RWPE2 (cell line): ENCODE measurements at places on chromosomes 16 and 17.

DNA sequence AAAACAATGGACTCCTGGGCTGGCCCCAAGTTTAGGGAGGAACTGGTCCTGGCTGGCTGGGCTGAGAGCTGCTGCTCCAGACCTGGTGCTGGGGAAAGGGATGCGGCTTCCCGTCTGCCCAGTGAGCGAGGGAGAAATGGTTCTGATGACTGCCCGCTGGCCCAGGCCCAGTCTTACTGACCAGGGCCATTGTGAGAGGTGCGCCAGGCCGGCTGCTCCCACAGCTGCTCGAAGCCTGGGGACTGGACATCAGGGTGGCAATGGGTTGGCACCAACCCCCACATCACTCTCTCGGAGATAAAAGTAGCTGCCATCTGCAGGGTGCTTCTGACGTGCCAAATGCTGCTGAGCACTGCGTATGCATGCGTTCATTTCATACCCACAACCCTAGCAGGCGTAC is 53.2 kb downstream of the IRF8 start:
- no peak overlapping the region for H3K4me3 ChIP-seq
- no peaks in the 10 kb centered on the region for H3K4me1 ChIP-seq
- DNase-seq, result no peak
- no peaks in the 10 kb centered on the region for H3K36me3 ChIP-seq
- H3K27ac ChIP-seq, result no peak overlapping the region
- H3K27me3 ChIP-seq, result peaks cover 14% of the 10 kb centered on the region

GRCh38 chr17:81564778-81565177 is 12.6 kb upstream of the FAAP100 start:
- H3K4me3 ChIP-seq, result no peak overlapping the region
- H3K27me3 ChIP-seq, result no peaks in the 10 kb centered on the region
- H3K36me3 ChIP-seq, result peaks cover 92% of the 10 kb centered on the region
- no peak for DNase-seq
- peaks cover 36% of the 10 kb centered on the region for H3K4me1 ChIP-seq

GRCh38 chr17:68519911-68520310 is 7.7 kb downstream of the PRKAR1A start:
- peaks cover 100% of the 10 kb centered on the region for H3K36me3 ChIP-seq
- H3K27ac ChIP-seq, result no peak overlapping the region
- no peak overlapping the region for H3K4me3 ChIP-seq
- H3K27me3 ChIP-seq, result no peaks in the 10 kb centered on the region
- DNase-seq, result no peak
- H3K4me1 ChIP-seq, result peaks cover 3% of the 10 kb centered on the region

GRCh38 chr17:43697937-43698336 is 36.2 kb upstream of the MEOX1 start:
- H3K27me3 ChIP-seq, result no peaks in the 10 kb centered on the region
- no peaks in the 10 kb centered on the region for H3K4me1 ChIP-seq
- no peak for DNase-seq
- no peaks in the 10 kb centered on the region for H3K36me3 ChIP-seq
- H3K4me3 ChIP-seq, result no peak overlapping the region

DNA sequence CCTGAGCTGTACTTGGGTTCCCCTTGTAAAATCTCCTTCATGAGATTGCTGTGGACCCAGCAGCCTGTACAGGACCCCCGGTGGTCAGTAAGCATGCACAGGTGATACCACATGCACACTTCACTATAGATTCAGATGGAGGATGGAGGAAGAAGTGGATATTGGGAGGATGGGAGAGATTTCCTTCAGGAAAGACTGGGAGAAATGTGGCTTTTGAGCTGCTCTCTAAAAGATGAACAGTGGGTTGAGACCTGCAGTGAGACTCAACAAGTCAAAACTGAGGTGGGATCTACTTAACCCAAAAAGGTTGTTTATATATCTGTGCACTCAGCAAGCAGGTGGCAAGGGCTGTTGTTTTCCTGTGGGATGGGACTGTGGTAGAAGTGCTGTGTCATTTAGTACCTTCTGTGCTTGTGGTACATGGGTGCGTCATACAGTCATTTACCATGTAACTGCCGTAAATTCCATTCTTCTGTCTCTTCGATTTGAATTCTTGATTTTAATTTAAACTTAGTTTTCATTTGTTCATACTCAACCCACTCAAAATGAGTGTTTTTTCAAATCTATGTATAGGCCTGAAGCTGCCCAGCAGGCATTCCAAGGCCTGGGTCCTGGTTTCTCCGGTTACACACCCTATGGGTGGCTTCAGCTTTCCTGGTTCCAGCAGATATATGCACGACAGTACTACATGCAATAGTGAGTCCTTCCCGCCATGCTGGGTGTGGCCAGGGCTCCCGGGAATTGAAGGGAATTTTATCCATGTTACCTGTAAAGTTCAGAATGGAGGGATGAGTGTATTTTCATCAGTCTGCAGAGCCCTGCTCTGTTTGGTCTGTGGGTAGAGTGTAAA is 6.9 kb downstream of the HERPUD1 start:
- no peaks in the 10 kb centered on the region for H3K27me3 ChIP-seq
- H3K36me3 ChIP-seq, result peaks cover 99% of the 10 kb centered on the region
- no peak for DNase-seq
- peaks cover 26% of the 10 kb centered on the region for H3K4me1 ChIP-seq

DNA sequence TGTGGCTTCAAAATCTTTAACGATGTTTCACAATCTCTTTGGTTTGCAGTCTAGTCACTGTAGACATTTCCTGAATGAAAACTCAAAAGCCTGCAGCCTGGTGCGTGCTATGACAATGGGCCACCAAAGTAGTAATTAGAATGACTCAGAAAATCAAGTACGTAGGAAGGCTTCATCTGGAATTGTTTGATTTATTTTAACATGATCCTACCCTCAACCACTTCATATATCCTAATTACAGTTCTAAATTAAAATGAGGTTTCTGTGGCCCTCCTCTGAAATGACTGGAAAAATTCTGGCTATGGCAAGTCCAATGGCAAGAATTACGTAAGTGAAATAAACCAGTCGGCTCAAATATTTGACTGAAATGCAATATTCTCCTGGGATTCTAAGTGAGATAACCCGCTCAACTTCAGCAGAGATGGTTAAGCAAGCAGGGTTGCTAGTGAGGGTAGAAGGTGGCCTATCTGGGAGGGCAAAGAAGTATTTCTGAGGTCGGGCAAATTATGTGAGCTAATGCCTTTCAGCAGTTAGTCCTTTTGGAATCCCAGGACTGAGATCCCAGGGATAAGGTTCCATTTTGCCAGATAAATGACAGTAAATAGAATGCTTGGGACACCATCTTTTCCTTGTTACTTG is 145.6 kb upstream of the MYOCD start:
- DNase-seq, result no peak
- H3K27me3 ChIP-seq, result no peaks in the 10 kb centered on the region
- peaks cover 5% of the 10 kb centered on the region for H3K4me1 ChIP-seq
- H3K27ac ChIP-seq, result no peak overlapping the region
- H3K4me3 ChIP-seq, result no peak overlapping the region

GRCh38 chr17:67280279-67280678 is 35.3 kb upstream of the HELZ start:
- peak overlapping the region; percentile 83 for H3K27ac ChIP-seq
- H3K4me3 ChIP-seq, result no peak overlapping the region
- no peaks in the 10 kb centered on the region for H3K27me3 ChIP-seq

GRCh38 chr17:920190-920589 is 59.4 kb downstream of the NXN start:
- H3K4me3 ChIP-seq, result no peak overlapping the region
- H3K4me1 ChIP-seq, result peaks cover 36% of the 10 kb centered on the region
- no peak for DNase-seq
- peaks cover 24% of the 10 kb centered on the region for H3K36me3 ChIP-seq

DNA sequence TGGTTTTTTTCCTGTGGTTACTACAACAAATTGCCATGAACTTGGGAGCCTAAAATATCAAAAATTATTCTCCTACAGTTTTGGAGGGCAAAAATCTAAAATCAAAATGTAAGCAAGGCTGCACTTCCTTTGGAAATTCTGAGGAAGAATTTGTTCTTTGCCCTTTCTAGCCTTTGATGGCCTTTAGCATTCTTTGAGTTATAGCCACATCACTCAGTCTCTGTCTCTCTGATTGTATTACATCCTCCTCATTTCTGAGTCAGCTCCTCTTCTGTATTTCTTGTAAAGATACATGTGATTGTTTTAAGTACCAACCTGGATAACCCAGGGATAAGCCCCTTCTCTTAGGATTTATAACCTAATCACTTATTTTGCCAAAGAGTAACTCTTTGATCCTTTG is 282.0 kb downstream of the BCAS3 start:
- H3K36me3 ChIP-seq, result no peaks in the 10 kb centered on the region
- no peaks in the 10 kb centered on the region for H3K27me3 ChIP-seq
- no peaks in the 10 kb centered on the region for H3K4me1 ChIP-seq
- H3K27ac ChIP-seq, result no peak overlapping the region

DNA sequence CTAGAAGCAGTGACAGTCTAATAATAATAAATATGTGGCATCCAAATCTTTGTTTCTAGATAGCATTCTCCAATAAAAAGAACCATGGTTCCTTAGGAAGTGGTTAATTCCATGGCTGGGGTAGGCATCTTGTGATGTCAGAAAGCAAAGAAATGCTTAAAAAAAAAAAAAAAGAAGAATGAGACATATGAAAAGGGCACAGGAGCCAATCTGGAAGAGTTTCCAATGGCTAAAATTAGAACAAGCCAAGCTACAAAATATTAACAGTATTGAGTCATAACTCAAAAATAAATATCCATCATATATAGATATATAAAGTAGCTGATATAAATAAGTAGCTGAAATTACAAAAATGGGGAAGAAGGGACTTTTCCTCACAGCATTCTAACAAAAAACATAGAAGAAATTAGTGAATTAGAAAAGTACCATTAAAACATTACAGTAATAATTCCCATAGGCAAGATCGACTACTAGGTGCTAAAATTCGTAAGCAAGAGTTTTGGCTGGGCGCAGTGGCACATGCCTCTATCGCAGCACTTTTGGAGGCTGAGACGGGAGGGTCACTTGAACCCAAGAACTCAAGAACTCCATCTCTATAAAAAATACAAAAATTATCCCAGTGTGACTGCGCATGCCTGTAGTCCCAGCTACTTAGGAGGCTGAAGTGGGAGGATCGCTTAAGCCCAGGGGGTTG is 111.3 kb downstream of the TRIM37 start:
- no peak overlapping the region for H3K4me3 ChIP-seq

DNA sequence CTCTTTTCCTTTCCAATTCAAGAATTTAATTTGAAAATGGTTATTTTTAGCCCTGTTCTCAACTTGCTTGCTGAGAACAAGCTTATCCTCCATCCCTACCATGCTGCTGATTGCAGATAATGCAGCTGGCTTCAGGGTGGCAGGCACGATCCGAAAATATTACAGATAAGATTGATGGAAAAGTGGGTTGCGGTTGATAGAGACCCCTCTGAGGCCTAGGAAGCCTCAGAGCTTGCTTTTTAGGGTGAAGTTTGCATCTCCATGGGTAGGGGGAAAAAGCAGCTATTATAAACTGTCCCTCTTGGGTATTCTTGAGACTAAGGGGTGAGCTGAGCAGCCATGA is 116.5 kb upstream of the GOT2 start:
- peaks cover 3% of the 10 kb centered on the region for H3K27me3 ChIP-seq
- H3K27ac ChIP-seq, result no peak overlapping the region
- H3K4me1 ChIP-seq, result no peaks in the 10 kb centered on the region

GRCh38 chr17:41417127-41417526 is 7.3 kb downstream of the KRT37 start:
- peak overlapping the region; percentile 82 for H3K27ac ChIP-seq
- no peak for DNase-seq
- H3K4me3 ChIP-seq, result no peak overlapping the region
- no peaks in the 10 kb centered on the region for H3K27me3 ChIP-seq
- peaks cover 41% of the 10 kb centered on the region for H3K4me1 ChIP-seq
- H3K36me3 ChIP-seq, result no peaks in the 10 kb centered on the region

- no peaks in the 10 kb centered on the region for H3K27me3 ChIP-seq
- no peak overlapping the region for H3K27ac ChIP-seq
- no peaks in the 10 kb centered on the region for H3K4me1 ChIP-seq
- no peak overlapping the region for H3K4me3 ChIP-seq
- DNase-seq, result no peak
Observed at GRCh38 chr17:21239680-21240368, 13.4 kb downstream of the NATD1 start.

DNA sequence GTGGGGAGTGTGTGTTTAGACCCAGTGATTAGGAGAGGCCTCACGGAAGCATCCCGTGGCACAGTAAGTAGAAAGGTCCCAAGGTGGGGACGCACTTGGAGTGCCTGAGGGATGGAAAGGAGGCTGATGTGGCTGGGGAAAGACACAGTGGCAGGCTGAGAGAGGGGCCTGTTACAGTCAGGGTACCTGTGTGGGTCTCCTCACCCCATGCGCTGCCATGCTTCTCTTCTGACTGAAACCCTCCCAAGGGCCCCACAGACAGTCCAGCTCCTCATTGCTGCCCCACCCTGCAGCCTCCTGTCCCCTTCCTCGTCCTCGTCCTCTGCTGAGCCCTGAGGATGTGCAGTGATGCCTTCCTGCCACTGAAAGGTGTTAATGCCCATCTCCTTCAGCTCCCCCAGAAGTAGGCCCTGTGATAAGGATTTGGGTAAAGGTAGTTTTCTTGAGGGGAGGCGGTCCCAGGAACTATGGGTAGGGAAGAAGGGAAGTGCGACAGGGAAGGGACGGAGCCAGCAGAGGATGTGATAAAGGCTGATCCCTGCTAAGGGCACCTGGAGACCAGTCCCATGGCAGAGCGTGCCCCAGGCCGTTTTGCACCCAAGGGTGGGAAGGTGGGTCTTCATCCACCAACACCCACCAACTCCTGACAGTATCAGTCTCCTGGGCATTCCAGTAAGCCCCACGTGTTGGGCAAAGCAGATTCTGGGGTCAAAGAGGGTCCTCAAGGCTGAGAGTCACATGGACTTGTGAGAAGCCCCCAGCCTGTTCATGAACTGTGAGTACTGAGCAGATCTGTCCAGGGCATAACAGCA is 237.2 kb downstream of the GSG1L start:
- H3K4me1 ChIP-seq, result no peaks in the 10 kb centered on the region
- no peak for DNase-seq
- peaks cover 20% of the 10 kb centered on the region for H3K27me3 ChIP-seq

DNA sequence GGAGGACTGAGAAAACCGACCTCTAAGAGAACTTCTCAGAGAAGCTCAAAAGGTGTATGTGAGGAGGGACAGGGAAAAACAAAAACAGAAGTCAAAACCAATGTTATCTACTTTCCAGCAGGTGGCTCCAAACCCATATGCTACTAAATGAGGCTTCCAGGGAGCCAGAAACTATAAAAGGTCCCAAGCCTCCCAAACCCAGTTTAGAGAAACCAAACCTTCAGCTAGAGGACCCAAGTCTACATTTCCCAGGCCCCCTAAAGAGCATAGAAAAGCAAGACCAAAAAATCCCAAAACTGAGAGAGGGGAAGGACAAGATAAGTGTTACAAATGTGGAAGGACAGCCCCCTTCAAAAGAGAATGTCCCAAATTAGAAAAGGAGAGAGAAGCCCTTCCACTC is 3.7 kb downstream of the HPR start:
- H3K36me3 ChIP-seq, result no peaks in the 10 kb centered on the region
- H3K4me1 ChIP-seq, result no peaks in the 10 kb centered on the region
- no peak overlapping the region for H3K4me3 ChIP-seq

GRCh38 chr17:62652251-62653001 is 25.0 kb downstream of the MRC2 start:
- no peak for DNase-seq
- H3K36me3 ChIP-seq, result no peaks in the 10 kb centered on the region
- peak overlapping the region; percentile 5 for H3K27ac ChIP-seq
- no peaks in the 10 kb centered on the region for H3K27me3 ChIP-seq
- no peak overlapping the region for H3K4me3 ChIP-seq

GRCh38 chr17:4118015-4118743 is 24.7 kb downstream of the ZZEF1 start:
- H3K27ac ChIP-seq, result no peak overlapping the region
- H3K4me3 ChIP-seq, result no peak overlapping the region
